ENCODE measurements at places on chromosomes 6 and 20. TPM values are rescaled to one million over a fixed set of nuclear protein-coding genes. Genes with fewer than 3 reads are reported as not detected.

C6orf15 gene
- total RNA-seq, result not detected

PMEPA1 gene
- total RNA-seq, result not detected

SLC22A16 gene
- 1.1 TPM for total RNA-seq

SNAP25 gene
- total RNA-seq, result 4.3 TPM

DAAM2 gene
- total RNA-seq, result 0.29 TPM

HLA-DMB gene
- not detected for total RNA-seq

SNRNP48 gene
- 4.1 TPM for total RNA-seq

OR2J3 gene
- not detected for total RNA-seq

INSM1 gene
- not detected for total RNA-seq

GPLD1 gene
- under 0.01 TPM for total RNA-seq

UBE3D gene
- 2.8 TPM for total RNA-seq

COL12A1 gene
- total RNA-seq, result 311 TPM

OPRM1 gene
- total RNA-seq, result not detected

CBLN4 gene
- not detected for total RNA-seq

IL17A gene
- not detected for total RNA-seq

WRNIP1 gene
- total RNA-seq, result 53.3 TPM

ZC2HC1B gene
- total RNA-seq, result not detected

GPX5 gene
- not detected for total RNA-seq

RIMS1 gene
- total RNA-seq, result not detected

TRDN gene
- not detected for total RNA-seq

SLC22A2 gene
- total RNA-seq, result not detected

Data from myometrial cell (primary cell).